Mucosa of descending colon (tissue), 3 donors: ENCODE measurements at places on chromosomes 16 and 17.

GRCh38 chr17:21298983-21299519, 14.5 kb downstream of the MAP2K3 start:
- no peak for DNase-seq

- no peak for DNase-seq
These were observed 118.1 kb upstream of the SHISA6 start for GRCh38 chr17:11122908-11123307.

DNA sequence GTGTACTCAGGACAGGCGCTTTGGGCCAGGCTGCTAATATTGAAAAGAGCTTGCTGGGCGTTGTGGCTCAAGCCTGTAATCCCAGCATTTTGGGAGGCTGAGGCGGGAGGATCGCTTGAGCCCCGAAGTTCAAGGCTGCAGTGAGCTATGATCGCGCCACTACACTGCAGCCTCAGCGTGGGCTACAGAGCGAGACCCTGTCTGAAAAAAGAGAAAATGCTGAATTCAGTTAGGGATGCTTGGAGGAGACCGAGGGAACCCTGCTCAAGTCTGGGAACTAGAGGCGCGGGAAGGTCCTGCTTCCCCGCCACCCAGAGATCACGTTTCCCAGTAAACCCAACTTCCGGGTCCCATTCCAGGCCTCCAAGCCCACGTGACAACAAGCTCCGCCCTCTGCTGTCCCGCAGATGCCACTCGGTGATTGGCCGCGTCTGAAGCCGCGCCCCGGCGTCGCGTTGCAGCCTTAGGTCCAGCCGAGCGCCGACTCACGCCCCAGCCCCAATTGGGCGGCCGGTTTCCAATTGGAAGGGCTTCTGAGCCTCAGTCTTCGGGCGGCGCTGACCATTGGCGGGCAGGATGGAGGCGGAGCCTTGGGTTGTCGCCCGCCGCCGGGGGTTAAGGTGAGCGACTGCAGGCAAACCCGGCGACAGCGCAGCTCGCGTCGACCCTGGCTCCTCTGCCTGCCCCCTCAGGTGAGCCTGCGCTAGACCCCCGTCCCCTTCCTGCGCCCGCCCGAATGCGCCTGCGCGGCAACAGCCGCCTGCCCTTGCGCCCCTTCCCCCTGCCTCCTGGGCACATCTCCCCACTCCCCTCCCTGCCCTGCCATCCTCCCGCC, at the start of gene PHKG2:
PHKG2 (plus strand) TSS at position 627 of the 835 bp plus-strand sequence. CDS start 396 bp downstream, outside the sequence.
- peak; percentile 99 for DNase-seq

- DNase-seq, result no peak
These were observed 31.4 kb upstream of the PMFBP1 start for GRCh38 chr16:72203401-72203800.

DNA sequence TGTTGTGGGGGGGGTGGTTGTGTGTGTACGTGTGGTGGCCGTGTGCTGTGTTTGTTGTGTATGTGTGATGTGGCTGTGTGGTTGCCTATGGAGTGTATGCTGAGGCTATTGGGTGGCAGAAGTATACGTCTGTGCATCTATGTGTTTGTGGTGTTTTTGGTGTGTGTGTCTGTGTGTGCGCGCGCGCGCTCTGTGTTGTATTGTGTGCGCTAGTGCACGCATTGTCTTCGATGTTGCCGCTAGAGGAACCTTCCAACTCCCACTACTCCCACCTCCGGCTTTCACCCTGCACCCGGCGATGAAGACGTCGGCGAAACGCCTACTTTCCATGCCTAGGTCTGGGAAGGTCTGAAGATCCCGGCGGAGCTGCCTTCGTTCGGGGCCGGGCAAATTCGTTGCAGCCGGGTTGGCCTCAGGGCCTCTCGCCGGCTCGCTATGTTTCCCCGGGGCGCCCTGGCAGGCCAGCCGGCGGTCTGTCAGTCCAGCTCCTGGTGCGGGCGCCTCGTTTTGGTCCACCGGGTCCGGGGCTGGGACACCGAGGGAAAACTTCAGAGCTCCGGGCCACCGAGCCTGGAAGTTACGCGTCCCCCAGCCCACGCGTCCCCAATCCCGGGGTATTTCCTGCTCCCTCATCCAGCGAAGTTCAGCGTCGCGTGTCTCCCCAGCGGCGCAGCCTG, 5.2 kb upstream of the DLX4 start:
- DNase-seq, result no peak
